ENCODE measurements at places on chromosomes 2 and 18.

DNA sequence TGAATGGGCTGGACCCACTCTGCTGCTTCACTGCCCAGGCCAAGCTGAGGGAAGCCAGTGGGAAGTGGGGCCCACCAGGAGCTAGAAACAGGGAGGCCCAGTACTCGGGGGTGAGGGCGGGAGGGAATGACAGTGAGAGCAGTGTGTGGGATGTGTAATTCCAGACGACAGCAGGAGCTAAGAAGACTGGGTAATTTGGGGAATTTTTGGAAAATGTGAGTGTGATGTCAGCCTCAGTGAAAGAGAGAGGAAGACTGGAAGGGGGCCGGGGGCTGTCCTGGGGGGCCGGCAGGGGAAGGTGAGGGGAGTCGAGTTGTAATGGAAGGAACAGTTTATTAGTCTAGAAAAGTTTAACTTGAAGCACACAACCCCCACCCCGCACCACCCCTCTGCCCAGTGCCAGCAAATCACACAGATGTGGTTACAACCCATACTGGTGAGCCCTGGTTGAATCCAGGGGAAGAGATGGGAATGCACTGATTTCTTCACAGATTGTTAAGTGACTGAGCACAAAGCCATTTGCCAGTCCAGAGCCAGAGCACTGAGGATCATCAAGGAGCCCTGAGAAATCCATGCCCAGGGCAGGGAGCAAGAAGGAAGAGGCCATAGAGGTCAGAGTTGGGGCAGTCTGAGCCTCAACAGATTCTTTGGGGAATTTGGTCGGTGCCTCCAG, 76.7 kb upstream of the PKDCC start:
- no peak for DNase-seq

GRCh38 chr2:226352941-226353560, 446.6 kb downstream of the IRS1 start:
- DNase-seq, result no peak

- no peak for DNase-seq
These were observed 162.4 kb downstream of the DSEL start for GRCh38 chr18:67354091-67354490.

- DNase-seq, result no peak
These were observed 24.9 kb upstream of the CATIP start for GRCh38 chr2:218331745-218332144.

GRCh38 chr2:1582891-1583341, 161.4 kb downstream of the PXDN start:
- DNase-seq, result no peak

DNA sequence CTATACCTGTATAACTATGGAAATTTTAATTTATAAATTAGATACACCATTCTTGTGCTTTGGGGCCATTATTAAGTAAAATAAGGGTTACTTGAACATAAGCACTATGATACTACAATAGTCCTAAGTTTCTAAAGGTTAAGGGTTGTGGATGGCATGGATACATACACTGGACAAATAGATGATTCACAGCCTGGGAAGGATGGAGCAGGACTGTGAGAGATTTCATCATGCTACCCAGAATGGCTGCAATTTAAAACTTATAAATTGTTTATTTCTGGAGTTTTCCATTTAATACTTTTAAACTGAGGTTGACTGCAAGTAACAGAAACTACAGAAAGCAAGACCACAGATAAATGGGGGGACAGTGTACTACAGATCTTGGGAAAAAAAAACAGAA, 295.8 kb upstream of the ZNF804A start:
- no peak for DNase-seq

GRCh38 chr2:116477229-116477628, 1337.3 kb upstream of the DDX18 start:
- DNase-seq, result no peak

GRCh38 chr2:45524016-45524415, 87.1 kb downstream of the SRBD1 start:
- no peak for DNase-seq

GRCh38 chr2:204365811-204366210, 179.5 kb upstream of the PARD3B start:
- no peak for DNase-seq

DNA sequence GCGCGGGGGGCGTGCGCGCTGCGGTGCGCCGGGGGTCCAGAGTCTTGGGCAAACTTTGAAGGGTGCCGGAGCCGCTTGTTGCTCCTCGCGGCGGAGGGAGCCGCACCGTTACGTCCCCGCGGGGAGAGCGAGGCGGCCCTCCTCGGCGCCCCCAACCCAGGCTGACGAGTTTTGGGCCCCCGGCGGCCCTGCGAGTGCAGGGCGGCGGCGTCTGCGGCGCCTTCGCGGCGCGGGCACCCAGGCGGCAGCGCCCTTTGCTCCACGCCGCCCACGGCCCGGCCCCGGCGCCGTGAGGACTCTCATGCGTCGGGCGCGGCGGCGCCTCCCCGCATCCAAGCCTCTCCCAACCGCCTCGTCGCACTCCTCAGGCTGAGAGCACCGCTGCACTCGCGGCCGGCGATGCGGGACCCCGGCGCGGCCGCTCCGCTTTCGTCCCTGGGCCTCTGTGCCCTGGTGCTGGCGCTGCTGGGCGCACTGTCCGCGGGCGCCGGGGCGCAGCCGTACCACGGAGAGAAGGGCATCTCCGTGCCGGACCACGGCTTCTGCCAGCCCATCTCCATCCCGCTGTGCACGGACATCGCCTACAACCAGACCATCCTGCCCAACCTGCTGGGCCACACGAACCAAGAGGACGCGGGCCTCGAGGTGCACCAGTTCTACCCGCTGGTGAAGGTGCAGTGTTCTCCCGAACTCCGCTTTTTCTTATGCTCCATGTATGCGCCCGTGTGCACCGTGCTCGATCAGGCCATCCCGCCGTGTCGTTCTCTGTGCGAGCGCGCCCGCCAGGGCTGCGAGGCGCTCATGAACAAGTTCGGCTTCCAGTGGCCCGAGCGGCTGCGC, 814 bp downstream of the FZD7 start:
- no peak for DNase-seq

DNA sequence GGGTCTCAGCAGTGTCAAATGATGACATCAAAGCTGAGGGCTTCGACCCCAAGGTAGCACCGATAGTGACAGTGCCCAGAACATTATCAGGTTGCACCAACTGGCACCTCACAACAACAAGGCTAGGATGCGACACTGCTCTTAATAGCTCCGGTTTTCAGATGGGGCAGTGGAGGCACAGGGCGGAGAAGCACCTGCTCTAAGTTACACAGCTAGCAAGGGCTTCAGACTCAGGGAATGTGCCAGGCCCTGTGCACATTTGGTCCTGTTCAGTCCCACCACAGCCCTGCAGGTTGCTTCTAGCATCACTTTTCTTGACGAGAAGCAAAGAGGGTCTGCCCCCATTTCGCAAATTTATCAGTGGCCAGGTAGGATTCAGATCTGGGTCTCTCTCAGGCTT, 74.1 kb downstream of the DGKD start:
- DNase-seq, result no peak

GRCh38 chr2:217247476-217247875, 387.6 kb upstream of the TNP1 start:
- DNase-seq, result no peak

DNA sequence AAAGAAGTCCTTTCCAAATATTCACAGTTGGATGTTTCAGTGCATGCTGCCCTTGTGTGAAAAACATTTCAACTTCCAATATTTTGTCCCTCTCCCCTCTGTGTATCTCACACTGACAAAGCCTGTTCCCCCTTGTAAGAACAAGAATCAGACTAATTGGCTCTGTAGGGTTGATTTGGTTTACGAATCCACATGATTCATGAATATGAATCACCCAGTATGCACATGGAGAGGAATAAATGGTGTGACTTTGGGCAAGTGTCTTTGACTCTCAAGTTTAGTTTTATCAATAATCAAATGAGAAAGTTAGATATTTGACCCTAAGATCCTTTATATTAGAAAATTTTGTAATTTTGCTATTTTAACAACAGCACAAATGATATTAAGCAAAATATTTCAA, 9.3 kb upstream of the CDH20 start:
- DNase-seq, result no peak

DNA sequence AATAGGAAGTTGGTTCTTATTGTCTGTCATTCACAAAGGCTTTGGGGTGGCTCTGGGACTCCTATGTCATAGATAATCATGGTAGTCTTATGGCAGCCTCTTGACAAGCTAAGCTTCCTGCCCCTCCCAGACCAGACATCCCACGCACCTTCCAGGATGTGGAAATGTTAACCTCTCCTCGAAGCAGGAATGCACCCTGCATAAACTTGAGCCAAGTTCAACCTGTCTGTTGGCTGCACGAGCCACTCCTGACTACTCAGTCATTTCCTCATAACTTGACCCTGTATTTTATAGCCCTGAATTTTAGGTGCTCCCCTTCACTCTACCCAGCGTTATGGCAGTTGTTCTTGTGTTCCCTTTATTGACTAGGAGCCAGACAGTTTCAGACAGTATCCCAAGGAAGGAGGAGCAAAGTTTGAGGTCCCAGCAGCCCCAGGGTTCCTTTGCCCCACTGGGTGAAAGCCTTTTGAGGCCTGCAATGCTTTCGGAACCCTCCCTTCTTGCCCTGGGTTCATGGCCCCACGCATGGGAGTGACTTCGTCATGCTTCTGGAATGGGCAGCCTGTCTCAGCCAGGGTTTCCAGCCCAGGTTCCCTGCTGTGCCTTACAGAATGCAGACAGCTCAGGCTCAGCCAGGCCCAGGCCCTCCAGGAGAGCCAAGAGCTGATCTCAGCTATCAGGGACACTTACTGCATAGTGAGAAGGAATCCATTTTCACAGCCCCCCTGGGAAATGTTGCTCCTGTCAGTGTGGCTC, 15.6 kb upstream of the INO80C start:
- DNase-seq, result no peak

GRCh38 chr2:28336982-28337627, 55.6 kb upstream of the FOSL2 start:
- no peak for DNase-seq

- DNase-seq, result no peak
These were observed 804.3 kb downstream of the RNF144A start for GRCh38 chr2:7721413-7721995.

DNA sequence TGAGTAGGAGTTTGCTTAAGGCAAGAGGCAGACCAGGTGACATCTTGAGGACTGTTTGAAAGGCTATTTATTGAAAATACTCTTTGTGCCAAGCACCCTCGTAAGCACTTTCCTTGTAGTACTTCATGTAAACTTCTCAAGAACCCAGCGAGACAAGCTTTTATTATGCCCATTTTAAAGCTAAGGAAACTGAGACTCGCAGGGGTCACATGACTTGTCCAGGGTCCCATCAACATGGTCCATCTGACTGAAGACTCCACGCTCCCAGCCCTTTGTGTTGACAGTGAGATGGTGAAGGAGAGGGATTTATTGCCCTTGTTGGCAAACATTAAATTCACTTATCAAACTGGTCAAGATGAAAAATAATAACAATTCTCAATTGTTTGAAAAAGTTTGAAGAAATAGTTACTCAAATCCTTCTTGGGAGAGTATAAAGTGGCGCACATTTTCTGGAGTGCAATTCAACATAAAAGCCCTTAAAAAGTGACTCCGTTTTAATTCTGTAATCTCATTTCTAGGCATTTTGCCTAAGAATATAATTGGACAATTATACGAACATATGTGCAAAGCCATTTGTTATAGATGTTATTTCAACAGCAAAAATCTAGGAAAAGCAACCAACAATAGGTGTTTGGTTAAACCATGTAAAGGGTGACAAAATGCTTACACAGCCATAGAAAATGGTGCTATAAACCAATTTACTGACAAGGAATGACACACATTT, 270.5 kb upstream of the NCKAP5 start:
- DNase-seq, result no peak

GRCh38 chr18:45384137-45384961, 230.9 kb upstream of the SLC14A2 start:
- peak; percentile 49 for DNase-seq

GRCh38 chr18:55152801-55153200, 193.5 kb upstream of the CCDC68 start:
- no peak for DNase-seq

Measured in stimulated activated CD4-positive, alpha-beta T cell treated with anti-CD3 and anti-CD28 coated beads, Interleukin-2, amount 100 ng/mL, for 48 hours (primary cell).